T follicular helper cell (primary cell): ENCODE measurements at places on chromosomes 7 and 10.

DNA sequence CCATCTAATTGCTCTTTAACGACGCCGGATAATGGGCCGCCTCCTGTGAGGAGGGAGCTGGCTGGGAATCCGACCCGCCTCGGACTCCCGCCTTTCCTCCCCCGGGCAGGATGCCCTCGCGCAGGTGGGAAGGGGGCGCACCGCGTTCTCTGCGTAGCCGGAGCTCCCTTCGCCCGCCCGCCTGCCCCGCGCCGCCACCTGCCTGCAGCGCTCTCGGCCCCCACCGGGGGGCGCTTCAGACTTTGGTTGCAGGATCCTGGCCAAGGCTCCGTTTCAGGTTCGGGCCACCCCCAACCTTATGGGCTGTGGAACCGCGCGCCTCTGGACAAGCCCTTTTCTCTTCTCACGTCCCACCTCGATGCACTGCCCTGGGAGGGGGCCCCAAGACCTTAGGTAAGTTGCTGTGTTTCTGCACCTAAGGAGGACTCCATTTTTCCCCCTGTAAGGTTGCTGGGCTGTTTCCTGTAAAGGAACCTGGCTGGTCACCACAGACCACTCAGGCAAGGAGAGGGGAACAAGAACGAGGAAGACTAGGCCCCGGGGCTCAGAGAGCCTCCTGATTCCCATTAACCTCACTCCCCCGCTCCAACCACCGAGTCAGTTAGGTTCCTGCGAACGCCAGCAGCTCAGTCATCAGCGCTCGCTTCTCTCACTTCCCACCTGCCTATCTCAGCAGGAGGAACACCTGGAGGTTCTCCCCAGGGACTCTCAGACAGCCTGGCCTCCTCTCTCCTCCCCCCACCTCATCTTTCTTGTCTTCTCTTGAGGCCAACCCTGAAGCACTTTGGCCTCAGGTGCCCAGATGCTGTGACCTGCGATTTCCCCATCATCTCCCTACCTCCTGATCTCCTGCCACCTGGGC, 11.3 kb upstream of the KAZALD1 start:
- DNase-seq, result peak; percentile 70

DNA sequence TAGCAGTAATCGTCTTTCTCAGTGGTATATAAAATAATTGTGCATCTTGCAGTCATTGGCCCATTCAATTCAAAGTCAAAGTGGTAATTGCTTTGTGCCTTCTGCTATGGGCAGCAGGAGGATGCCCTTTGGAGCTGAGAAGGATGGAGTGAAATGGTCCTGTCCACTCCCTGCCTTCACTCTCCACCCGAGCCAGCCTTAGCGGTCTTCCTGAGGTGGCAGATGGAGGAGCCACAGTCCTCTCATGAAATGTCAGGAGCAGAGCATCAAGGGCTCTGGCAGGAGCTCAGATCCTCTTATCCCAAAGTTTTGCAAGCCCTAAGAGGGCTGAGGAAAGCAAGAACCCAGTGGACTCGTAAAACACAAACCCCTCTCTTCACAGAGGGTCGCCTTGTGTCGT, 199.4 kb downstream of the DYNC1I1 start:
- no peak for DNase-seq

- DNase-seq, result no peak
Measured at GRCh38 chr10:125661941-125662515, 20.9 kb downstream of the TEX36 start.

DNA sequence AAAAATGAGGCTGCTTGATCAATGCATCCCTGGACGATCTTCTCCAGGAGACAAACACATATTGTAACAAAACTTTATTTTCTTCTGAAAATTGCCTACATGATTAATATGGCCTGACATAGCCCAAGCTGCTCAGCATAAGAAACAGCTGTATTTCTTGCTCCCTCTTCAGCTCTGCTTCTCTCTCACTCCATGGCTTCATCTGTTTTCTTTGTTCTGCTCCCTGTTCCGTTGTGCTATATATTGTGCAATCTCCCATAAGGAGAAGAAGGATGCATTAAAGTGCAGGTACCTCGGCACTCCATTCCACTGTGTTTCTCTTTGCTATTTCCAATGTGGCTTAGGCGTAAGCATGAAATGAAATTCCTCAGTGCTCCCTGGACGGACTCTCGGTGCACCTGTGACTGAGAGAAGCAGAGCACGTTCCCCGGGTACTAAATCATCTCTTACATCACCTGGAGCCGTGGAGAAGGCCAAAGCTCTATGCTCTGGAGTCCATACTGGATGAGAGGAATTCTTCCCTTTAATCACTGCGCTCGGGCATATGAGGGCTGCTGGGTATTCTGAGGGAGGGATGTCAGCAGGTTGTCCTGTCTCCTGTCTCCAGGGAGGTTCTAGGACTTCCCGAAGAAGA, 254.3 kb downstream of the GALNT17 start:
- DNase-seq, result no peak

- DNase-seq, result no peak
Measured at GRCh38 chr7:129615018-129615417, 3.5 kb downstream of the NRF1 start.

DNA sequence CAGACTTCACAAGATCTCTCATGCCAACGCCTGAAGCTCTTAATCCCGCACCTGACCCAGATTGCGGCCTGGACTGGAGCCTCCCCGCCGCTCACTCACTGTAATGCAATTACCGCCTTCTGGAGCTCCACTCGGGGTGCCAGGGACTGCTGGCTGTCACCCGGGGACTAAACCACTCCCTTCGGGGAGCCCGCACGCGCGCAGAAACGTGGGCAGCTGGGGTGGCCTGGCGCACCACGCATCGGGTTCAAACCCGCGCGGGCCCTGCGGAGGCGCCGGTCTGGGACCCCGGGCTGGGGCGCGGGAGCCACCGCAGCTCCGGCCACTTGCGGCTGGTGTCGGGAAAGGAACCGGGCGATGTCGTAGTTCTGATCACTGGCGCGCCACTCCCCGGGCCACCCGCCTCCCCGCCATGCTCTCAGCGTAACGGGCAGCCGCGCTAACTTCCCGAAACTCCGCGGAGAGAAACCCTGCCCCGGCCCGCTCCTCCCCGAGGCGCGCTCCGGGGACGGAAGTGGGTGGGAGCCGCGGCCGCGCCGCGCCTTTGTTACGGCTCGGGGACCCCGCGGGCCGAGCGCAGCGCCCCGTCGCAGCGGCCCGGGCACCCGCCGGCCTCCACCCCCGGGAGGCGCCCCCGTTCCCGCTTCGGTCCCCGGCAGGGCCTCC, 100.3 kb upstream of the SVIL start:
- peak; percentile 9 for DNase-seq

GRCh38 chr10:43781480-43782361, 133.0 kb upstream of the ZNF32 start:
- DNase-seq, result no peak

DNA sequence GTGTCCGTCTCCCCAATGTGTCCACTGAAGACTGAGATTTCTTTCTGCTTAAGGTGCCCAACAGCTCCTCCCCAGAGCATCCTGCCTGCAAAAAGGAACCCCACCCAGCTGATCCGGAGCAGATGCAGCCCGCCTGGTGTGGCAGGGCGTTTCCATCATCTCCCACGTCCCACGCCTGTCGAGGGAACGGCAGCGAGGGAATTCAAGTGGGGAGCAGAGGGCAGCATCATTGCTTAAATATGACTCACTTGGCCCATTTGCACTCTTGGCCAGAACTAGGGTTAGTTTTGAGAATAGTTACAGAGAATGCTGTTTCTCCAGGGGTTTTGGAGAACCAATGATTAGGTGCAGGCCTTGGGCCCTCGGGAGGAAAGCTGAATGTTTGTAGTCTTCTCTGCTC, 20.8 kb downstream of the VWA2 start:
- DNase-seq, result no peak

GRCh38 chr10:132783940-132784865, 1.7 kb downstream of the NKX6-2 start:
- no peak for DNase-seq

GRCh38 chr7:81284576-81284975, 365.7 kb upstream of the SEMA3C start:
- DNase-seq, result no peak

GRCh38 chr10:122407375-122408125, 33.0 kb downstream of the PLEKHA1 start:
- DNase-seq, result no peak

DNA sequence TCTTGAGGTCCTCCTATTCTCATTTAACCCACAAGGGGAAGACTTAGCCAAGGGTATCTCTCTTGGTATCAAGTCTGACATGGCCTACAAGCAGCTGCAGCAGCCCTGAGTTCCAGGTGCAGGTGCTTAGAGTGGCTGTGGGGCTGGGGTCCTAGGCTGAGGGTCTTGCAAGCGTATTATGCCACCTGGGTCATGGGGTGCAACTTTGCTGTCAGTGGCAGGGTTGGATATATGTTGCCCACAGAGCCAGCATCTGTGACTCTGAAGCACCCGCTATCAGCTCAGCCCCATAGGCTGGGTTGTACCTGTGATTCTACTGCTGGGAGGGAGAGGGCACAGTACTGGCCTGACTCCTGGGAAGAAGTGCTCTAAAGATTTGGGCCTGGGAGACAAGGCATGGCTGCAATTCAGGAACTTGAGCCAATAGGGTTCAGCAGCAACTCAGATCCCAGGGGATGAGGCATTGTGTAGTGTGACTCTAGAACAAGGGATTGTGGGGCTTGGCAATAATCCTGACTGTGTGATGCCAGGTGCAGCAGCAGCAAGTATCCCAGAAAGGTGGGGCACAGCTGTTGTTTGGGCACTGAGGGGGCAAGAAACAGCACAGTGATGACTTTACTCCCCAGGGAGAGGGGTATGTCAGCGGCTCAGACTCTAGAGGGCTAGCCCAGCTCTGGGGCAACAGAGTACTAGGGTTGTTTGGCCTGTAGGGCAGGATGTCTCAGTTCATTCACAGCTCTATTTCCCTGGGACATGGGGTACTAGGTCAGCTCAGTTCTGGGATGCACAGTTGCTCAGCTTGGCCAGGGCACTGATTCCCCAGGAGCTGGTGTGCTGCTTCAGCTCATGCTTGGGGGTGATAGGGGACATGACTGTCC, 41.4 kb downstream of the NEURL1 start:
- DNase-seq, result no peak

DNA sequence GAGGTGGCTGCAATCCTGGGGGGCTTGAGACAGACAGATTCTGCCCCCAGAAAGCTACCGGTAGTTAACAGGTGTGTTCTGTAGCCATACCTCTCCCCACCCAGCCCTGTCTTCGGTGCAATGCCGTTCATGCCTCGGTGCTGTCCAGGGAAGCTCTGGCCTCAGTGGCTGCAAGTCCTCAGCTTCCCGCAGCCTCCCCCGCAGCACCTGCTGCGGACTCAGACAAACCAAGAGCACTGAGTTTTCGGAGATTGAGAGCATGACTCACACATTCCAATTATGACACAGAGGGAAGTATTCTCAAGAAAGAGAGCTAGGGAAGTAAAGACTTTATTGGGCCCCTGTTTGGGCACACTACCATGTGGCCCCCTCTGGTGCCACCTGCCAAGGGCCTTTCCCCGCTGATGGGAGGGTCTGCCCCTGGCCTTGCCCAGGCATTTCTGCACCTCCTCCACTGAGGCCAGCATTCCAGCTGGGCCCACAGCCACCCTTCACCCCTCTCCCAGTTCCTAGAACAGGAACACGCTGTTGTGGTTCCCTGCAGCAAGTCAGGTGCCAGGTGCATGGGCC, 30.2 kb upstream of the EZH2 start:
- no peak for DNase-seq

DNA sequence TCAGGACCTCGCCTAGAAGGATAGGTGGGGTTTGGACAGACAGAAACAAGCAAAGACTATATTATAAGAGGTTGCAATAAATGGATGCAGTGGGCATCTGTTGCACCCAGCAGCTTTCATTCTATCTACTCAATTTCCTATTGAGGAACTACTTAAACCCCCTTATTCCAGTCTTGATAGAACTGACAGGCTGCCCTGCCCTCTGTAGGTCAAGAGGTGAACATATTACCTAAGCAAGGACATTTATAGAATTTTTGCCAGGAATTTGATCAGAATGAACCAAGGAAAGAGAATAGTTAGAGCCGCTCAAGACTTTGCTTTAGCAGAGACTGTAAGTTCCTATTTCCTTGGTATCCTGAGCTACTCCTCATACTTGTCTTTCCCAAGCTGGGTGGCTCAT, 9.5 kb downstream of the VTI1A start:
- no peak for DNase-seq

DNA sequence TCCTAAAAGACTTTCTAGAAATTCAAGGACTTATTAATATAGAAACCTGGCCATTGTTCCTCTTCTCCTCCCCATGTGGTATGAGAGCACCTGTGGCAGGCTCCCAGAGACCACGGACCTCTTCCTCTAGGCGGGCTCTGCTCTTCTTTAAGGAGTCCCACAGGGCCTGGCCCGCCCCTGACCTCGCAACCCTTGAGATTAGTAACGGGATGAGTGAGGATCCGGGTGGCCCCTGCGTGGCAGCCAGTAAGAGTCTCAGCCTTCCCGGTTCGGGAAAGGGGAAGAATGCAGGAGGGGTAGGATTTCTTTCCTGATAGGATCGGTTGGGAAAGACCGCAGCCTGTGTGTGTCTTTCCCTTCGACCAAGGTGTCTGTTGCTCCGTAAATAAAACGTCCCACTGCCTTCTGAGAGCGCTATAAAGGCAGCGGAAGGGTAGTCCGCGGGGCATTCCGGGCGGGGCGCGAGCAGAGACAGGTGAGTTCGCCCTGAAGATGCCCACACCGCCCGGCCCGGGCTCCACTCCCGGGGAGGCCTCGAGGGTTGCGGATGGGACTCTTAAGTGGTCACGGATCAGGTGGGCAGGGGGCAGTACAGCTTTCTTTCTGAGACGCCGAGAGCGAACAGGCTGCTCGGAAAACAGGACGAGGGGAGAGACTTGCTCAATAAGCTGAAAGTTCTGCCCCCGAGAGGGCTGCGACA, at the start of gene SLC26A4:
Gene SLC26A4, plus strand, starts transcription at position 448 of the 700 bp plus-strand sequence. CDS start 814 bp downstream, outside the sequence.
- no peak for DNase-seq

DNA sequence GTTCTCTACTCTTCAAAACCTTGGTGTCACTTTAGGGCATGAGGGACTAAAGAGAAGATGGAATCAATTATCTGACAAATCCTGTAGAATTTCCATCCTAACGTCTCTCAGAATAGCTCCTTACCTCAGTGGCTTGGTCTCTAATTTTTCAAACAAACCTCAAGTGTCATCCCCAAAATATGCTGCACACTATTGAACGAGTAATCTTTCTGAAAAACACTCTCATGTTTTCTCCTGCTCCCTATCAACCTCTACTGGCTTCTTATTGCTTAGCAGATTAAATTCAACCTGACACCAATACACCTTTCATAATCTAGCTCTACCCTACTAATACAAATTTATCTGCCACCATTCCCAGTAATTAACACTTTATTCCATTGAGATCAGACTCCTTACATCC, 8.5 kb downstream of the CNOT4 start:
- DNase-seq, result no peak

GRCh38 chr7:82600531-82600930, 157.0 kb upstream of the CACNA2D1 start:
- DNase-seq, result no peak

GRCh38 chr10:69217119-69217754, 2.9 kb upstream of the HKDC1 start:
- no peak for DNase-seq

DNA sequence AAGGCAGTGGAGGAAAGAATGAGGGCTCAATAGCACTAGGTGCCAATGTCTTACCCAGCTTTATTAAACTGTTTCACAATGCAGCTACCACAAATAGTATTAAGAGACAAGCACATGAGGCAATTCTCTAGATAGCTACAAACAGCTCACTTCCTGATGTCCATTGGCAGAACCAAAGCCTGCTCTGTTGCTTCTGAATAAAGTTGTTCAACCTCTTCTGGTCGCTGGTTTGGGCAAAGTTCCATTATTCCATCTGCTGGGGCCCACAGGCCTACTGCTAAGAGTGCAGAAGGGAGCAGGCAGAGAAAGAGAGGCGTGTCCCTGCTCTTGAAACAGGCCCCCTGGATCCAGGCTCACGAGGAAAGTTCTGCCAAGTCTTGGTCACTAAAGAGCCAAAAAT, 173.9 kb downstream of the ZNF438 start:
- no peak for DNase-seq

- DNase-seq, result no peak
Measured at GRCh38 chr7:42274053-42274452, 37.0 kb upstream of the GLI3 start.
